MCF 10A (cell line): ENCODE measurements at places on chromosomes 11 and 22. TPM values are rescaled to one million over a fixed set of nuclear protein-coding genes. Genes with fewer than 3 reads are reported as not detected.

The KRTAP5-11 gene
- not detected in 2 replicates for total RNA-seq

The KRTAP5-10 gene
- total RNA-seq: not detected in 2 replicates

The OR10S1 gene
- 0.37 TPM in 2 replicates for total RNA-seq

The CCDC87 gene
- not detected in 2 replicates for total RNA-seq

The DAGLA gene
- total RNA-seq: 1.0 and 1.5 TPM in 2 replicates

The GSTT2 gene
- not detected in 2 replicates for total RNA-seq

The DSCAML1 gene
- not detected in 2 replicates for total RNA-seq

The IFITM10 gene
- 1.9 and 2.0 TPM in 2 replicates for total RNA-seq

The PGA5 gene
- total RNA-seq: not detected in 2 replicates

The LRP4 gene
- total RNA-seq: 0.88 and 1.0 TPM in 2 replicates

The OPCML gene
- total RNA-seq: not detected in 2 replicates

The MOGAT2 gene
- not detected in 2 replicates for total RNA-seq

The CHADL gene
- total RNA-seq: 0.51 and 0.52 TPM in 2 replicates

The FREY1 gene
- total RNA-seq: 1.0 and 1.3 TPM in 2 replicates

The SLC17A6 gene
- total RNA-seq: not detected in 2 replicates

The GRK3 gene
- 6.5 and 7.9 TPM in 2 replicates for total RNA-seq

The ADORA2A gene
- total RNA-seq: 0.96 and 1.4 TPM in 2 replicates

The EP300 gene
- 53.3 and 54.1 TPM in 2 replicates for total RNA-seq

The TSSK2 gene
- not detected in 2 replicates for total RNA-seq

The CCND1 gene
- 96.6 and 106 TPM in 2 replicates for total RNA-seq

The PDGFD gene
- total RNA-seq: 0.27 and 0.61 TPM in 2 replicates

The TMPRSS4 gene
- not detected in 2 replicates for total RNA-seq

The EHF gene
- total RNA-seq: 0.54 and 1.1 TPM in 2 replicates

The VPS11 gene
- 16.2 and 21.8 TPM in 2 replicates for total RNA-seq

The TRIM68 gene
- 7.9 and 9.0 TPM in 2 replicates for total RNA-seq

The LIPT2 gene
- total RNA-seq: 3.0 and 7.9 TPM in 2 replicates

The TMEM121B gene
- 0.07 TPM in 1 of 2 replicates, not detected in the other for total RNA-seq
